ENCODE measurements at places on chromosomes 4 and X. TPM values are rescaled to one million over a fixed set of nuclear protein-coding genes. Genes with fewer than 3 reads are reported as not detected.

DNA sequence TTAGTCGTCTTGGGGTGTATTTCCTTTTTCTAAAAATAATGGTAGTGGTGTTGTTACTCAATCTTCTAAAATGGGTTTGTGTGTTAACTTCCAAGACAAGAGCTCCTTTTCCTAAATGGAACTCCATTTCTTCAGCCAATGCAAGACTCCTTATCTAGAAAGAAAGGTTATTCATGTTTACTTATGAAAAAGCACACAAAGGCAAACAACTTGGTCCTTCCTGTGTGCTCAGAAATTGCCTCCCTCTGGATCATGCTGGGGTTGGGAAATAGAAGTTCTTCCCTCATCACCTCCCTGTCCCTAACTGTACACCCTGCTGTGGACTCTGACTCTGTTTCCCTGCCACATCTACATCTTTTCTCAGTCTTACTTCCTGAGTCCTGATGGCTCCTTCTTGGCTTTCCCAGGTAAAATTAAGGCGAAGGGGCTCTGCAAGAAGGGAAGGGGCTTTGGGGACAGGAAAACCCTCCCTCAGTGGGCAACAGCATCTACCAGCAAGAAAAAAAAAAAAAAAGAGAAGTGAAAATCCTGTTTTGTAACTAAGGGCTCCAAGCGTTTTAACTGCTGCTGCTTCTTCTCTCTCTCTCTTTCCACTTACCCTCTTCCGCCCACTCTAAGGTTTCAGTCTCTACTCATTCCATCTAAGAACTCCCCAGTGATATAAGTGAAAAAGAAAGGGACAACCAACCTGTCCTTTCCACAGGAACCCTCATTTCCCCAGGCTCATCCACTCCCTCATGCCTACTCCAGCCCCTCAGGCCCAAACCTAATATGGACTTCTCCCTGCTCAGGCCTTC, 19.8 kb upstream of the TASL start:
- no peaks in the 10 kb centered on the region for H3K36me3 ChIP-seq
- no peak for DNase-seq
- H3K27me3 ChIP-seq: no peaks in the 10 kb centered on the region
- no peak overlapping the region for H3K27ac ChIP-seq
- no peak overlapping the region for H3K4me3 ChIP-seq

- no peak overlapping the region for H3K27ac ChIP-seq
- no peaks in the 10 kb centered on the region for H3K36me3 ChIP-seq
- H3K4me1 ChIP-seq: no peaks in the 10 kb centered on the region
- no peak for DNase-seq
Measured at GRCh38 chr4:123785538-123785937, 388.9 kb downstream of the SPRY1 start.

POU3F4 gene
- total RNA-seq: not detected

DNA sequence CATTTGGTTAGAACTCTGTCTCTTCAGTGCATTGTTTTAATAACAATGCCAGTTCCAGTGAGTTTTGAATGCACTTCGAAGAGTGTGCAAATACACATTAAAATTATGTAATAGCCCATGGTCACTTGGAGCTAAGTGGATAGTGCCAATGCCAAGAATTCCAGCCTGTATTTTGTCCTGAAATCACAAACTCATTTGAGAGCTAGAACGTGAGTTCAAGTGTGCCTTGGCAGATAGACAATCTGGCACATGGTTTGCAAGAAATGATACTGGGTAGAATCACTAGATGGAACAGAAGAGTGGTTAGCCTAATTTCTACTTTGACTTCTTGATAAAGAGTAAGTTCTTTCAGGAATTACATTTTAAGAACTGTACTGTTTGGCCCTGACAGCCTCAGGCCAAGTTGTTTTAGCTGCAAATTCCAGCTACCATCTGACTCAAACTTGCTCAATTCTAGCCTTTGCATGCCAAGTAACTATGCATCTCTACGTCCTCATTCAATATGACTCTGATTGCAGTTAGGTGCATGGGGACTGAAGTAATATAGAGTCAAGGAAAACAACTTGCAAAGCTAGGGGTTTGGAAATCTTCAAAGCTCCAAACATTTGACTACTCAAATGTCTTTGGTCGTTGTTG, 131.9 kb upstream of the SMIM31 start:
- H3K36me3 ChIP-seq: no peaks in the 10 kb centered on the region
- H3K27ac ChIP-seq: no peak overlapping the region
- no peaks in the 10 kb centered on the region for H3K4me1 ChIP-seq
- DNase-seq: no peak
- H3K27me3 ChIP-seq: no peaks in the 10 kb centered on the region

EPGN gene
- total RNA-seq: 0.67 TPM

GRCh38 chr4:52106660-52107059, 55.6 kb downstream of the SPATA18 start:
- DNase-seq: no peak
- H3K27ac ChIP-seq: no peak overlapping the region
- H3K4me1 ChIP-seq: no peaks in the 10 kb centered on the region
- H3K27me3 ChIP-seq: no peaks in the 10 kb centered on the region
- H3K36me3 ChIP-seq: no peaks in the 10 kb centered on the region

Measured in activated CD4-positive, alpha-beta T cell treated with anti-CD3 and anti-CD28 coated beads, Interleukin-2, amount 10 ng/mL, durations not matched to agents 7 days and 5 days (primary cell).